Dermis lymphatic vessel endothelial cell (primary cell): ENCODE measurements at places on chromosomes 7 and 10. TPM values are rescaled to one million over a fixed set of nuclear protein-coding genes. Genes with fewer than 3 reads are reported as not detected.

Gene SPDYE6
- total RNA-seq = not detected in 2 replicates

Gene HTR5A
- total RNA-seq = not detected in 2 replicates

Gene TNS3
- total RNA-seq = 3.3 and 4.0 TPM in 2 replicates

Gene GIMAP8
- 164 and 241 TPM in 2 replicates for total RNA-seq

Gene GRID1
- total RNA-seq = not detected in 2 replicates

Gene CREB5
- total RNA-seq = 2.1 and 8.1 TPM in 2 replicates

Gene MMRN2
- total RNA-seq = 39.1 and 93.6 TPM in 2 replicates

Gene CPA5
- total RNA-seq = not detected in 2 replicates

Gene CACNA2D1
- 3.5 and 5.0 TPM in 2 replicates for total RNA-seq

Gene PIP
- total RNA-seq = not detected in 2 replicates

Gene SH2B2
- total RNA-seq = 0.52 and 0.76 TPM in 2 replicates

Gene IFIT2
- total RNA-seq = 8.9 and 25.2 TPM in 2 replicates

Gene TMEM184A
- total RNA-seq = under 0.01 TPM in 2 replicates

Gene ATOH7
- total RNA-seq = not detected in 2 replicates

Gene ADGRA1
- not detected in 2 replicates for total RNA-seq

Gene ACBD7
- total RNA-seq = 0.52 and 0.76 TPM in 2 replicates

Gene THSD7A
- 28.3 and 37.5 TPM in 2 replicates for total RNA-seq

Gene LUC7L2
- total RNA-seq = 28.2 and 35.6 TPM in 2 replicates

Gene MLXIPL
- total RNA-seq = not detected in 2 replicates

Gene ING3
- 28.3 and 33.7 TPM in 2 replicates for total RNA-seq

Gene ANXA8
- not detected in 2 replicates for total RNA-seq

Gene EGFR
- total RNA-seq = 0.17 and 0.43 TPM in 2 replicates

Gene DGKI
- total RNA-seq = 0.86 and 2.5 TPM in 2 replicates

Gene CRYGN
- not detected in 2 replicates for total RNA-seq

Gene CFAP46
- total RNA-seq = 0.26 and 0.54 TPM in 2 replicates

Gene TAS2R60
- not detected in 2 replicates for total RNA-seq

Gene FAM24B
- total RNA-seq = 0.76 and 1.0 TPM in 2 replicates

Gene C7orf33
- not detected in 2 replicates for total RNA-seq

Gene CDCA7L
- total RNA-seq = 42.8 and 45.7 TPM in 2 replicates

Gene HOXA2
- 0.11 and 0.43 TPM in 2 replicates for total RNA-seq

Gene PAX4
- total RNA-seq = not detected in 2 replicates

Gene NUTM2A
- total RNA-seq = 0.09 and 0.11 TPM in 2 replicates

Gene SLC13A1
- not detected in 2 replicates for total RNA-seq

Gene LSM5
- 15.2 and 16.0 TPM in 2 replicates for total RNA-seq

Gene TMEM178B
- total RNA-seq = under 0.01 and 0.11 TPM in 2 replicates

Gene LRRD1
- total RNA-seq = not detected in 2 replicates

Gene CYP2C8
- not detected in 2 replicates for total RNA-seq

Gene EBF3
- 1.3 and 1.4 TPM in 2 replicates for total RNA-seq

Gene METTL27
- total RNA-seq = 4.4 and 6.2 TPM in 2 replicates

Gene RNF32
- total RNA-seq = 0.17 and 0.43 TPM in 2 replicates

Gene MAT1A
- total RNA-seq = not detected in 2 replicates

Gene SAP25
- total RNA-seq = not detected in 2 replicates

Gene PRRT4
- not detected in 2 replicates for total RNA-seq

Gene CALHM2
- 10.0 and 20.1 TPM in 2 replicates for total RNA-seq

Gene ADAM12
- 0.54 and 3.6 TPM in 2 replicates for total RNA-seq

Gene GIMAP6
- 248 and 292 TPM in 2 replicates for total RNA-seq

Gene TCF7L2
- 2.4 and 3.4 TPM in 2 replicates for total RNA-seq

Gene ARPC1B
- total RNA-seq = 412 and 414 TPM in 2 replicates

Gene AKR1D1
- not detected in 2 replicates for total RNA-seq

Gene RNF148
- 0.98 and 1.3 TPM in 2 replicates for total RNA-seq

Gene MGAM2
- total RNA-seq = not detected in 2 replicates

Gene CPA4
- total RNA-seq = 0.54 TPM in 1 of 2 replicates, not detected in the other

Gene MBL2
- total RNA-seq = not detected in 2 replicates

Gene CTAGE8
- total RNA-seq = not detected in 2 replicates

Gene PAPOLB
- total RNA-seq = 0.11 and 0.60 TPM in 2 replicates

Gene CCDC172
- not detected in 2 replicates for total RNA-seq

Gene GBX1
- not detected in 2 replicates for total RNA-seq
